ENCODE measurements at places on chromosomes 12 and 14.

DNA sequence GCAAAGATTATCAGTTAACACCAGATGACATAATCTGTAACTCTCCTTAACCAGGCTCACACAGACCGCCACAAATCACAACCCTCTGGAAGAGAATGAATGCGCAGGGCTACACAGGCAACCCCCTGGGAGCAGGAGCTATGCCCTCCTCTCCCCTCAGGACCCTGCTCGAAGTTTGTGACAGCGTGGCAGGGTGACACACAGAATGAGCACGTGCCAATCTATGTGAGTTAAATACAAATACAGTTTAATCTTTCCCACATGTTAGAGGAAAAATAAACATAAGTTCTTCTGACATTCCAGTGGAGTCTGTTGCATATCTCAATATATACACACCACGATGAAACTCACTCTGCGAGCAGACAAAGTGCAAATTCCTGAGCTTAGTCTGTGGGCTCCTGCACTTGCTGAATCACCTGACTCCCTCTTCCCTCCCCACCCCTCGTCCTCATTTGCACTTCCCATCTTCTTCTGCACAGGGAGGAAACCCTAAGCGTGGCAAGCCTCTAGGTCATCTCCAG lies 37.6 kb downstream of the BCAT1 start:
- DNase-seq: peak; percentile 74

DNA sequence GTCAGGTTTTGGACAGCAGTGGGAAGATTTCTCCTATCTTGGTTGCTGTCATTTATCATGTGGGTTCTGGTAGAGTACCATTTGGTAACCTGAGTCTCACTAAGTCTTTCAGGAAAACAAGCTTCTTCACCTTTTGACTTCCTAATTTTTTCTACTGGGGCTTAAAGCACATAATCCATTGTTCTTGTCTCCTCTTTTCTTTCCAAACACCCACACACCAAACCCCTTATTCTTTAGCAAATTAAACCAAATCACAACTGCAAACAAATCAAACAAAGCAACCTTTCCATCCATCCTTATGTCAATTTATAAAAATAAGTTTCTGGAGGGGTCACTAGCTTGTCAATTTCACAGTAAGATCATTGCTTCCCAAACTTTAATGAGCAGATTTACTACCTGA lies 84.1 kb downstream of the ATP23 start:
- no peak for DNase-seq

DNA sequence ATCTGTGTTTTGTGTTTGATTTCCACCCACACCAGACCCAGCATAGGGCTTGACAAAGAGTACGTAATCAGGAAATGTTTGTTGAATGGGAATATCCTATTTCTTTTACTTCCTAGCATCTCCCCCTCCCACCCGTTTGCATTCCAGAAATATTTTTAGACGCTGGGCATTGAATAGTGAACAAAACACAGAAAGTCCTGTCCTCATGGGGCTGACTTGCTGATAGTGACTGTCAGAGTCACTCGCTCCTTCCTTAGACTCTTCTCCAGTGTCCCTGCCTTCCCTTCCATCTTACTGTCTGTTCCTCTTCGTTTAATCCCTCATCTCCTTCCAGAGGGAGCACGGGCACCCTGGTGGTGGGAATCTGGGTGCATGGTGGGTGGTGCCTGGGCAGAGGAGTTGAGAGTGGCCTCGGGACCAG lies 53.6 kb downstream of the SLC25A47 start:
- no peak for DNase-seq

DNA sequence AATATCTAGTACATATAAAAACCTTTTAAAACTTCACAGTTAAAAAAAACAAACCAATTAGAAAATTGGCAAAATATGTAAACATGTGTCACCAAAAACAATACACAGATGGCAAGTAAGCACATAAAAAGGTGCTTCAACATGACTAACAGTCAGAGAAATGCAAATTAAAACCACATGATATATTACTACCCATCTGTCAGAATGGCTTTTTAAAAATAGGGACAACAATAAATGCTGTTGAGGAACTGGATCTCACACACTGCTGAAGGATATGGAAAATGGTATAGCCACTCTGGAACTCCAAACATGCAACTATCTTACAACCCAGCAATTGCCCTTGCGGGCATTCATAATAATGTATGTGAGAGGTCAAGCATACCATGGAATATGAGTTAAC lies 1153.6 kb downstream of the FLRT2 start:
- no peak for DNase-seq

GRCh38 chr12:124440841-124441381 lies 126.5 kb downstream of the NCOR2 start:
- DNase-seq: no peak

GRCh38 chr12:71599210-71599609 lies 64.4 kb downstream of the ZFC3H1 start:
- DNase-seq: no peak

- no peak for DNase-seq
Measured at GRCh38 chr14:101022121-101022520, 118.6 kb upstream of the RTL1 start.

- no peak for DNase-seq
Measured at GRCh38 chr14:95817271-95817670, 59.4 kb upstream of the TUNAR start.

GRCh38 chr12:51127050-51127729 lies 43.8 kb upstream of the CSRNP2 start:
- DNase-seq: no peak

GRCh38 chr12:53696655-53697331 lies 20.9 kb upstream of the ATP5MC2 start:
- DNase-seq: no peak

DNA sequence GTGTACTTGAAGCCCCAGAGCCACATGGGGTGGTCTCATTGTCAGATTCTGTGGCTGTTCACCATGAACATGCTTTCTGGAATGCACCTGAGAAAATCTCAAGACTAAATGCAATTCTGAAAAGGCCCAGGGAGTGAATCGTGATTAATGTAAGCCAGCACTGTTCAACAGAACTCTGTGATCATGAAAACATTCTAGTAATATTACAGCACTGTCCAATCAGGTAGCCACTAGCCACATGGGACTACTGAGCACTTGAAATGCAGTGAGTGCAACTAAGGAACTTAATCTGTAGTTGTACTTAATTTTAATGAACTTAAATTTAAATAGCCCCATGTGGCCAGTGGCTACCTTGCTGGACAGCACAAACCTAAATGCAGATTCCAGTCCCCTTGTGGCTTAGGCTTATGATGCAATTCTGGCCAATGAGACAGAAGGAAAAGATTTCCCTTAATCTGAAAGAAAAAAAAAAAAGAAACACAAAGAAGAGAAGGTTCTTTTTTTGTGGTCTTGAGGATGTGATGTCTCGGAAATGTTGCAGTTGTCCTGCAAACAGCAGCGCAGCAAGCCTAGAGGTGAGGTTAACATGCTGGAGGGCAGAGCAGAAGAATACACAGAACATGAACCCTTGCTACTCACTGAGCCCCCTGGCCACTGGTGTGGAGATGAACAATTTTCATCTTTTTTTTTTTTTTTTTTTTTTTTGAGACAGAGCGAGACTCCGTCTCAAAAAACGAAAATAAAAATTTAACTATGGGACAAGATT lies 48.2 kb downstream of the SPPL3 start:
- DNase-seq: no peak

GRCh38 chr14:85529803-85530574 lies at the start of gene FLRT2:
Gene FLRT2 (plus strand): TSS chr14:85530144. CDS start chr14:85621515, 91,371 bp downstream.
- no peak for DNase-seq

DNA sequence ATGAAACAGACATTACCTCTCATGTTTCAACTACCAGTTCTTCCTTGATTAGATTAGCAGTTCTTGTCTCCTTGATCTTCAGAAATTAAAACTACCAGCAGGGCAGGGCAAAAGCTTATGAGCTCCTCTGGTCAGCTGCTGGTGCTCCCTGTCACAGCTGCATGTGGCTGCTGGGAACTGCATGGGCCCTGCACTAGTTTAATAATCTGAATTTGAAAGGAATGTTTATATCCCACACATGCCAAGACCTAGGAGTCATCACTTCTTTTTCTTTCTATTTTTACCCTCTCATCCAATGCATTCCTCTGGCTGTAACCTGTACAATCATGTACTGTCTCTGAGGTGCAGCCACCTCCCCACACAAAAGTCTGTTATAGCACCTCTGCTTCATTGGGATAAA lies 73.9 kb downstream of the ARMH4 start:
- peak; percentile 68 for DNase-seq

- no peak for DNase-seq
Measured at GRCh38 chr14:86464341-86464740, 934.4 kb downstream of the FLRT2 start.

DNA sequence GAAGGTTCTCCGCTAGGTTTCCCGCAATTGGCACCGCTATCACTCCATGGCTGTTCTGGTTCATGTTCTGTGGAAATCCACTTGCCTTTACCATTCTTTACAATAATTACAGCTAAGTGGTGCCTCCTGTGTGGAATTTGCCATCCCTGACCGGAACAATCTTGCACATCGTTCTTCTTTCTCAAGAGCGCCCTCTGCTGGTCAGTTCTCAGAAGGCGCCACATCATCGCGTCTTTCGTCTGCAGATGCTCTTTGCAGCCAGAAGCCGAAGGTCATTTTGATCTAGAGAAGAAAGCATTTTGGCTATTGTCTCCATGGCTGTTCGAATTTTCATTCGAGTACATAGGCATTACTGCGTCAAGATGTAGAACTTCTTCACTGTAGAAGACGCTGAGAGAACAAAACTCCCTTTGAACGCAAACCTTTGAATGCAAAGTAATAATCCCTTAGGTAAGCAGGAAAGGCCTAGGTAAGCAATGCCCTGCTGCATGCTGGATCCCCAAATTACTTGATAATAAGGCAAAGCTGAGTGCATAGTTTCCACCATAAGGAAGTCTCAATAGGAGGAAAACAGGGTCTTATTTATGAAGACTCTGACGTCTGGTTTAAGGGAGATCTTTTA lies 10.1 kb upstream of the RTRAF start:
- DNase-seq: peak; percentile 23

GRCh38 chr14:24307575-24308341 lies at the start of gene CIDEB:
Gene CIDEB (minus strand): TSS chr14:24307977. CDS start chr14:24307858, 119 bp downstream.
- DNase-seq: no peak

GRCh38 chr14:44669496-44669895 lies 162.4 kb upstream of the FSCB start:
- DNase-seq: no peak

GRCh38 chr12:67942724-67943123 lies 46.5 kb upstream of the IFNG-AS1 start:
- no peak for DNase-seq

DNA sequence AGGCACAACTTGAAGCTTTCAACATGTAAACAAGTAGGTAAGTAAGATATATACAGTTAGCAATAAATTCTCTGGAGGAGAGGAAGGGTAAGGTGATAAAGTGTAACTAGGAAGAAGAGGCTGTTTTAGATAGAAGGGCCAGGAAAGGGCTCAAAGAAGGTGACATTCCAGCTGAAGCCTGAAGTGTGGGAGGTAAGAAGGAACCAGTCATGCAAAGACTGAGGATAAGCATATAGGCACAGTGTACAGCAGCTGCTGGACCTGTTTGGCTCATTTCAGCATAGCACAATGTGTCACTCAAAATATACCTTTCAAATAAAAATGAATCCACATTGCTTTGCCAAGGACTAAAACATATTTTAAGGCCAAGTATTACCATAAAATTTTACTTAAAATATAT lies 28.6 kb upstream of the ARL1 start:
- DNase-seq: no peak

DNA sequence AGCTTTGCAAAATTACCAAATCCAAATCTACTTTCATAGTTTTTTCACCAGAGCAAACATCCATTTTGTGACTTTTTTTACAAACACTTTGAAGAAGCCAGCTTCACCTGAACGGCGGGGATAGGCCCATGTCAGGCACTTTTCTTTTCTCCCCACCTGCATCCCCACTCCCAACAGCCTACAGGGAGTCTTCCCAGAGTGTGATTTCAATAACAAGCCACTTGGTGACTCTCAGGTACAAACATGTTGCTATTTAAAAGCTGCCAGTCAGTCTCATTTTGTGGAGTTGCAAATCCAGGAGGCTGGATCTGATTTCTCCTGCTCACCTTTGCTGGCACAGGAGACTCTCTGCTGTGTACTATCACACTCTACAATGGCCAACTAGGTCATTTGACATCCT lies 285.5 kb downstream of the KCNH5 start:
- DNase-seq: no peak

GRCh38 chr14:74888164-74889158 lies 6.7 kb downstream of the DLST start:
- DNase-seq: no peak

DNA sequence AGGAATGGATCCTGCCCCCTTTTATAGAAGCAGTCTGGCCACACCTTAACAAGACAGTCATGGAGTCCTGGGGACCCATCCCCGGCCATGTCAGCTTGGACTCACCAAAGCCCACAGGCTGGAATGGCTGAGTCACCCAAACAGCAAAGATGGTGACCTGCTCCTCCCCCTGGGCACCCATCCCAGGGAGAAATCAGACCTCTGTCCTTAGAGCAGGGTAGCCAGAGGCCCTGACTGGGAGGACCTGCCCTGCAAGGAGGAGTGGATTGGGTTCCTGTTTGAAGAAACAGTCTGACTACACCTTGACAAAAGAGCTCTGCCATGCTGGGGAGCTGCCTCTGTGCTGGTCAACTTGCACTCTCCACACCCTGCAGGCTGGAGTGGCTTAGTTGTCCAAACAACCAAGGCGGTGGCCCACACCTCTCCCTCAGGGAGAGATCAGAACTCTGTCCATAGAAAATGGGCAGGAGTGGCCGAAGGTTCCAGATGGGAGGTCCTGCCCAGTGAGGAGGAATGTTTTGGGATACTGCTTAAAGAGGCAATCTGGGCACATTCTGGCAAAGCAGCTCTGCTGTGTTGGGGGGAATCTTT lies 16.6 kb downstream of the MGP start:
- DNase-seq: no peak

- DNase-seq: peak; percentile 69
Measured at GRCh38 chr14:61229475-61229888, 51.7 kb downstream of the TMEM30B start.

DNA sequence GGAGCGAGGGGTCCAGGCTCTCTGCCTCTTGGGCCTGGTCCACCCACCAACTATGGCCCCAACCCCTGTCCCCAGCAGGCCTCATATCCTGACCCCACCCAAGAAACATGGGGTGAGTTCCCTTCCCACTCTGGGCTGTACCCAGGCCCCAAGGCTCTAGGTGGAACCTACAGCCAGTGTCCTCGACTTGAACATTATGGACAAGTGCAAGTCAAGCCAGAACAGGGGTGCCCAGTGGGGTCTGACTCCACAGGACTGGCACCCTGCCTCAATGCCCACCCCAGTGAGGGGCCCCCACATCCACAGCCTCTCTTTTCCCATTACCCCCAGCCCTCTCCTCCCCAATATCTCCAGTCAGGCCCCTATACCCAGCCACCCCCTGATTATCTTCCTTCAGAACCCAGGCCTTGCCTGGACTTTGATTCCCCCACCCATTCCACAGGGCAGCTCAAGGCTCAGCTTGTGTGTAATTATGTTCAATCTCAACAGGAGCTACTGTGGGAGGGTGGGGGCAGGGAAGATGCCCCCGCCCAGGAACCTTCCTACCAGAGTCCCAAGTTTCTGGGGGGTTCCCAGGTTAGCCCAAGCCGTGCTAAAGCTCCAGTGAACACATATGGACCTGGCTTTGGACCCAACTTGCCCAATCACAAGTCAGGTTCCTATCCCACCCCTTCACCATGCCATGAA lies 8.6 kb downstream of the ARHGAP9 start:
- no peak for DNase-seq
